Placental pericyte (primary cell): ENCODE measurements at places on chromosomes 7 and 10. TPM values are rescaled to one million over a fixed set of nuclear protein-coding genes. Genes with fewer than 3 reads are reported as not detected.

Gene GPR37
- 2.6 and 4.6 TPM in 2 replicates for total RNA-seq

Gene CCL24
- 0.44 TPM in 1 of 2 replicates, not detected in the other for total RNA-seq

Gene CPED1
- 45.3 and 143 TPM in 2 replicates for total RNA-seq

Gene EPO
- total RNA-seq = not detected in 2 replicates

Gene METTL2B
- 24.7 and 47.7 TPM in 2 replicates for total RNA-seq

Gene AVPI1
- 18.2 and 55.8 TPM in 2 replicates for total RNA-seq

Gene BAMBI
- 11.3 and 280 TPM in 2 replicates for total RNA-seq

Gene C7orf33
- not detected in 2 replicates for total RNA-seq

Gene CTAGE6
- 0.22 TPM in 1 of 2 replicates, not detected in the other for total RNA-seq

Gene CLDN4
- total RNA-seq = 0.22 TPM in 1 of 2 replicates, not detected in the other

Gene ARHGAP22
- total RNA-seq = 7.0 and 140 TPM in 2 replicates

Gene AGBL3
- total RNA-seq = 0.22 and 0.72 TPM in 2 replicates

Gene TMEM213
- not detected in 2 replicates for total RNA-seq

Gene GFRA1
- 6.0 and 22.5 TPM in 2 replicates for total RNA-seq

Gene ADAM12
- total RNA-seq = 30.4 and 63.7 TPM in 2 replicates

Gene EDRF1
- 17.9 and 29.3 TPM in 2 replicates for total RNA-seq

Gene CCM2
- 39.2 and 86.3 TPM in 2 replicates for total RNA-seq

Gene GPRIN2
- total RNA-seq = not detected in 2 replicates

Gene TNS3
- 107 and 172 TPM in 2 replicates for total RNA-seq

Gene LIPF
- total RNA-seq = not detected in 2 replicates

Gene TRUB1
- 20.4 and 27.1 TPM in 2 replicates for total RNA-seq

Gene ADAM22
- total RNA-seq = under 0.01 and 0.86 TPM in 2 replicates

Gene ACTA2
- 355 and 559 TPM in 2 replicates for total RNA-seq

Gene TMEM273
- total RNA-seq = 0.43 TPM in 1 of 2 replicates, not detected in the other

Gene MRLN
- not detected in 2 replicates for total RNA-seq

Gene MYOZ1
- total RNA-seq = 0.29 TPM in 1 of 2 replicates, not detected in the other

Gene NAT16
- total RNA-seq = not detected in 2 replicates

Gene HOGA1
- 0.14 and 0.44 TPM in 2 replicates for total RNA-seq

Gene ANKRD61
- total RNA-seq = 0.44 TPM in 1 of 2 replicates, not detected in the other

Gene PLCE1
- under 0.01 and 0.29 TPM in 2 replicates for total RNA-seq

Gene MET
- 11.6 and 51.0 TPM in 2 replicates for total RNA-seq

Gene TAS2R4
- total RNA-seq = 0.86 and 0.88 TPM in 2 replicates

Gene PHYHIPL
- not detected in 2 replicates for total RNA-seq

Gene ECHDC3
- 2.3 and 7.4 TPM in 2 replicates for total RNA-seq

Gene YAE1
- 19.5 and 27.3 TPM in 2 replicates for total RNA-seq

Gene PCGF5
- 24.9 and 33.3 TPM in 2 replicates for total RNA-seq
